ENCODE measurements at places on chromosomes 2 and 18.

DNA sequence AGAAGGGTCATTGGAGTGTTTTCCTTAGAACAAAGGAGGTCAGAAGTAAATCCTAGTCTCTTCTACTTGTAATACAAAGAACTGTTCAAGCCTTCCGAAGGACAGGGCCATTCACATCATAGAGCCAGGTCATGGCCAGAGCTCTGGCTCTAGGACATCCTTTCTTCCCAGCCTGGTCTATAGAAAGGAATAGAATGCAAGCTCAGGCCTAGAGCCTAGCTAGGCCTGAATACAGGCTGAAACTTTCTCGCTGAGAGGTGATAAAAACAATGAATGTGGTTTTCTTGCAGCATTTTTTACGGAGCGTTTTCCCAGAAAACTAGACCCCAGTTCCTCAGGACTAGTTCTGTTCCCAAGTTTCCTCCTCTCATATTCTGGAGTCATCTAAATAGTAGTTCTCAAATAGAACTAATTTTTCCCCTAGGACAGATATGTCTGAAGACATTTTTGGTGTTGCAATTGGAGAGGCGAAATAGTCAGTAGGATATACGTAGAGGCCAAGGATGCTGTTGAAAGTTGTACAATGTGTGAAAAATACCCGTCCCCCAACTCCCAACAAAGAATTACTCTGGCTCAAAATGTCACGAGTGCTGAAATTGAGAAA is 6.8 kb downstream of the UGT1A6 start:
- no peak for DNase-seq

GRCh38 chr2:232927032-232927792 is 57.1 kb downstream of the SNORC start:
- DNase-seq: peak; percentile 21

DNA sequence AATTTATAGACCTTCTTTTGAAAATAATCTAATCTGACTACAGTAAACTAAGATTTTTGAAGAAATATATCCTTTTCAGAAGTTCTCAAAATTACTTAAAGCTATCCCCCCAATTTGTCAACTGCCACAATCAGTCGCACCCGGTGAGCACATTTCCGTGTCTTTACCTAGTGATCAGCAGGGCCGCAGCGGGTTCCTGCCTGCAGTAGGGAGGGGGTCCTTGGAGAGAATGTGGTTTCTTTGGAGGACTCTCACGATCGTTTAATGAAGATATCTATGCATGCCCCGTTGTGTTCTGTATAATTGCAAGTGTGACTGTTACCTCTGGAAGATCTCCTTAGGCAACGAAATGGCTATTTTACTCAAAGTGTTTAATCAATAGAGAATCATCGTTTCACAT is 251.9 kb upstream of the RAB12 start:
- no peak for DNase-seq

DNA sequence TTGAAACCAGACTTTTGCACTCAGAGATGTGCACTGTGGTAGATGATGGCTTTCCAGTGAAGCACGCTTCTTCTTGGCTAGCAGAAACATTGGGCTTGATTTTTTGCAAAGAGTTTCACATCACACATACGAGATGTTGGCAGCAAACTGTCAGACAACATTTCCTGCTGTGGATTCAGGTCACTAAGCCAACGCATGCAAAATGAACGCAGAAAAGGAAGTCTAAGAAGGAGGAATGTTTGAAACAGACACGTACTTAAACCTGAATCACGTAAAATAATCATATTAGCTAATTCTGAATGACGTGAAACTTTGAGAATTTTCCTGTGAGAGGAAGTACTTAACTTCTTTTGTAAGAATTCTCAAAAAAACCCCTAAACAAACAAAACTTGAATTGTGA is 88.1 kb downstream of the EPB41L3 start:
- no peak for DNase-seq

DNA sequence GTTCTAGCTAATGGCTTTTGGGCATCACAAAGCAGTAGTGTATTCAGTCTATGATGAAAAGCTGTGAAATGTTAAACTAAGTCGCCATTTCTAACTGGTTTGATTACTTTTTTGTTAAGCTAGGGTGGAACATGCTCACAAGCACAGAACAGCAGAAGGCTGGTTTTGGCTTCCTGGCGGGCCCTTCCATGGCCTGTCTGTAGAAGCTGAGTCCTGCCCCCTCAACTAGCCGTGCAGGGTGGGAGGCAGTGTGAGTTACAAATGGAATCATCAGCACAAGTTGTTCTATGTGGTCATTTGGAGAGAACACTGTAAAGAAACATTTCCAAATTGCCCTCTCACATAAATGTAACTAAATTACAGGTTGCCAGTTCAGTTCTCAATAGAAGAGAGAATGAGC is 290.8 kb downstream of the ALPK2 start:
- DNase-seq: no peak

GRCh38 chr2:21220930-21221329 is 97.2 kb downstream of the TDRD15 start:
- DNase-seq: no peak

- DNase-seq: no peak
Measured at GRCh38 chr2:33873076-33873605, 274.0 kb upstream of the FAM98A start.

DNA sequence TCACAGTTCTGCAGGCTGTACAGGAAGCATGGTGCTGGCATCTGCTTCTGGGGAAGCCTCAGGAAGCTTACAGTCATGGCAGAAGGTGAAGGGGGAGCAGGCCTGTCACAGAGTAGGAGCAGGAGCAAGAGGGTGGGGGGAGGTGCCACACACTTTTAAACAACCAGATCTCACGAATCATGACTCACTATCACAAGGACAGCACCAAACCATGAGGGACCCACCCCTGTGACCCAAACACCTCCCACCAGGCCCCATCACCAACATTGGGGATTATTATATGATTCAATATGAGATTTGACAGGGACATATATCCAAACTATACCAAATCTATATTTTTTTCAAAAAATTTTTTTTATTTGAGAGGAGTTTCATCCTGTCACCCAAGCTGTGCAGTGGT is 51.0 kb upstream of the GLS start:
- no peak for DNase-seq

DNA sequence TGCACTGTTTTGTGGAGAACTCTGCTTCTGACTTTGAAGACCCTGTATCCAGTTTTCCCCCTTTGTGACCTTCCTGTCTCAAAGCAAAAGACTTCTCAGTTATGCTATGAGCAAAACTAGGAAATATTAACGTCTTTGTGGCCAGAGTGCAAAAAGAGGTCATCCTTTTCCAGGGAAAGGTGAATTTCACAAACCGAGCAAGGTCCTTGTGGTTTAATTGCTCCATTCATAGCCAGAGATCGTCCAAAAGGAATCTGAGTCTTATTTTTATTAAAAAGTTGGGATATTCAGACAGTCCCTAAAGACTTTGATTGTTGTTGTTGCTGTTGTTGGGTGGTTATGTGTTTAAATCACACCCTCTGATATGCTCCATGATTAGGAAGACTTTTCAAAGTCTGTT is 77.4 kb downstream of the NAB1 start:
- no peak for DNase-seq

- no peak for DNase-seq
Measured at GRCh38 chr2:74528600-74529356, 728 bp downstream of the AUP1 start.

DNA sequence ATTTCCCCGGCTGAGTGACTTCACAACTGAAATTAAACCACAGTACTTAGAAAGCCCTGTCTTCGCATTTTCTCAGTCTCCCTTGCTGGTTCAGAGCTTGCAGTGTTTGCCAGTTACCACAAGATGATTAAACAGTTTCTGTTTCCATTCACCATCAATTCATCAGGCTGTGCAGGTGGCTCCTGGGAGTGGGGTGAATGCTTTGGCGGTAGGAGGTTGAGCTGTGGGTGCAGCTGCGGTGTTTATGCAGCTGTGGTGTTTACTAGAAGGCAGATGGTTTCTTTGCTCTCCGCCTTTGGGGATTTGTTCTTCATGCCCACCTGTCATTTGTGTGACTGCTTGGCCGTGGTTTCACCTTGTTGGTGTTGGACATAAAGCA is 16.1 kb downstream of the ACOXL start:
- peak; percentile 72 for DNase-seq

GRCh38 chr2:111208639-111209038 is 87.9 kb downstream of the BCL2L11 start:
- DNase-seq: no peak

GRCh38 chr2:177334940-177335543 is 57.5 kb upstream of the AGPS start:
- DNase-seq: peak; percentile 51

- DNase-seq: peak; percentile 77
Measured at GRCh38 chr2:71784734-71785511, 331.6 kb downstream of the DYSF start.

- no peak for DNase-seq
Measured at GRCh38 chr2:42436370-42436769, 57.4 kb downstream of the KCNG3 start.

- DNase-seq: no peak
Measured at GRCh38 chr2:25894135-25894830, 16.0 kb upstream of the ASXL2 start.

DNA sequence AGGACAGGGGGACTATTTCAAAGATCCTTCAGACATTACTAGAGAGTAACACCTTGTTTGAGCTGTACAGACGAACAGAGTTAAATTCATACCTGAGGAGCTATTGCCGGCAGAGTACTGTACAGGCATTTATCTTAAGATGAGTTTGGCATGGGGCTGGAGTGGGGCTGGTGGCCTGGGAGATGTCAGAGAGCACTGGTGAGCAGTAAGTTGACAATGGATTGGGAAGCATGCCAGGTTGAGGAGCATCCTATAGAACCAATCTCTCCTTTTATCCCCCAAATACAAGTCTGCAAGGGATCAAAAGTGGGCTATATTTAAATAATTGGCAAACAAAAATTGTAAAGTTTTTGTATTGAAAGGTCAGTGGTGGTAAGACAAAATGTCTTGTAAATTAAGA is 58.6 kb downstream of the ADCYAP1 start:
- DNase-seq: no peak

- DNase-seq: no peak
Measured at GRCh38 chr2:1639086-1639858, 105.0 kb downstream of the PXDN start.

- DNase-seq: no peak
Measured at GRCh38 chr2:226077031-226077430, 677.5 kb downstream of the NYAP2 start.

GRCh38 chr2:208266553-208266893 is 468 bp downstream of the PIKFYVE start:
- peak; percentile 22 for DNase-seq

DNA sequence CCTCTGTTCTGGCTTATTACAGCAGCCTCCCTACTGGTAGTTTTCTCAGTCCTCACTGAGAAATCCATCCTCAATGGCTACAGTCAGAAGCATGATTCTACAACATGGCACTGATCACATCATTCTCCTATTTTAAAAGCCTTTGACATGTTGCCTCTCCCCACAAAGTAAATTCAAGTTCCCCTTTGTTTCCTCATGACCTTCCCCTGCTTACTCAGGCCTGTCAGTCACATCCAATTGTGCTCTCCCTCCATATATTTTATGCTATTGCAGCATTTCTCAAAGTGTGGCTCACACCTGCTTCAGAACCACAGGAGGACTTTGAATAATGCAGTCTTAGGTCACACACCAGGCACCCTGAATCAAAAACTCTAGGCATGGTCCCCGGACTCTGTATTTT is 124.6 kb downstream of the SPOPL start:
- no peak for DNase-seq

- DNase-seq: no peak
Measured at GRCh38 chr2:189413249-189413648, 28.0 kb upstream of the WDR75 start.

All from A172 (cell line).